ENCODE measurements at places on chromosomes 7 and 10.

- no peak for DNase-seq
Observed at GRCh38 chr10:86755454-86755739, 1.0 kb upstream of the BMPR1A start.

- DNase-seq = no peak
Observed at GRCh38 chr7:143243111-143243510, 20.1 kb upstream of the GSTK1 start.

DNA sequence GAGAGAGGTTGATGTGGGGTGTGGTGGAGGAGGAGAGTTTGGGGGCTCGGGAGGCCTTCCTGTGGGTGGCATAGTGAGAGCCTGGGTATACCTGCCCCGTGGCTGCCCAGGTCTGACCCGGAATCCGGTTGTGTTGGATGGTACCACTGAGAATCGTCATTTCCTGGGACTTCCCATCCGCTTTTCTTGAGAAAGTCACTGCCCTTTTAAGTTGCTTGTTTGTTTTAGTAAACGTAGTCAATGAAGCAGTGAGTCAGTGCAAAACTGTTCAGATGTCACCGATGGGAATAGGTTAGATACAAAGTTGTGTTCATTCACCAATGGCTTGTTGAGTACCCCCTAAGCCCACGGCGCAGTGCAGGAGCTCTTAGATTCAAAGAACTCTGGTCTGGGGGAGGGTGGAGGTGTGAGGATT is 285.8 kb downstream of the CAMK1D start:
- DNase-seq = no peak

- no peak for DNase-seq
Observed at GRCh38 chr10:16964576-16965343, 147.5 kb upstream of the RSU1 start.

DNA sequence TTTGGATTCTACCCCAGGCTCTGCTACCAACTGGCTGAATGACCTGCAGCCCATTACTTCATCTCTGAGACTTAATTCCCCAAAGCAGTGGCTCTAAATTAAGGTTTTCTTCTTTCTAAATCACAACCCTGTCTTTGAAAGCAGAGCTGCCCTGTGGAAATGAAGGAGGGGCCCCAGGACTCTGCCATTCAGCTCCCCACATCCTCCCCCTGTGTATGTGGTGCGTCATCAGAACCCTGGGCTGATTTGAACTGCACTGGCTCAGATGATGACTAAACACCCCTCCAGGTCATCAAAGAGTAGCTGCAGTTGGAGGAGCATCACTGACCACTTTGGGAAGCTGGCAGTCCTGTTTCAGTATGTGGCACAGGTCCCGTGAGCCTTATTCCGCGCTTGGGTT is 46.6 kb downstream of the BPGM start:
- no peak for DNase-seq

GRCh38 chr10:85003083-85003482 is 674.7 kb downstream of the CCSER2 start:
- DNase-seq = no peak

DNA sequence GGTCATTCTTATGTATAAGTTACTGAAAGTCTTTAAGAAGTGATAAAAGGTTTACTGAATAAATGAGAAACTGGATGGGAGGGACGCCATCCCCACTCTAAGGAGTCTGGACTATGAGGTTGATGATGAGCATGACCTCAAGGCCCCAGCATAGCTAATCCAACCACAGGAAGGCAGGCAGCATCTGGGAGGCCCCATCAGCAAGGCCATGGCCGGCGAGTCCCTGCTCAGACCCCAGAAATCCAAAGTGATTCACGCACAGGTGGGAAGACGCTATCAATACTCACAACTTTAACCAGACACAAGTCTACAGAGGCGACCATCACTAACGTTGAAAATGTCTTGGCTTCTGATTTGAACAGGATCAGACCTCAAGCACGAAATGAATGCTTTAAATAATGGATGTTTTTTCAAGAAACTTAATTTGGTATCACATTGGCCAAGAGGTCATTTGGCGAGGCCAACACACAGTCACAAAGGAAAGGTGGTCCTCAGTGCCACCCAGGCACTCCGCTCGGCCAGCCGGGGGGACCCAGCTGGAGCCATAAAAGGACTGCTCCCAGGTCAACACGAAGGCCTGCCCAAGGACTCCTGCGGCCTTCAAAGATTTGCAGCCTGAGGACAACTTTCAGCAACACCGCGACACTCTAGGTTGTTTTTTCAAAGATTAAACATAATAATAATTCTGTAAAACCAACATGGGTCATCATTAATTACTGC is 228.5 kb downstream of the PTPRN2 start:
- DNase-seq = no peak

DNA sequence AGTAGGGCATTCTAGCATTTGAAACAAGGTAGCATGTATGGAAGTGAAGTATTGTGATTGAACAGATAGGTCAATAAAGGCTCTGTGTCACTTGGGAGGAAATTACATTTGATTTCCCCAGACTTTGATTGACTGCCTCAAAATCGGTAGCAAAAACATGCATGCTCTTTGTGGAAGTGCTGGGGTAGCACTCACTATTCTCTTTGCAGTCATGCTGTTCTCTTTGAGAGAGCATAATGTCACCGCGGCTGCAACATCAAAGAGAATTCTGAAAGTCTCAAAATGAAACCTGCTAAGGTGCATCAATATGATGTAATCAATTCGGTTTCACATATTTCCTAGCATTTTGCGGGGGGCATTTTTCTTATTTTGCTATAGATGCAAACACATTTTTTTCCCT is 64.2 kb downstream of the ARMC3 start:
- DNase-seq = no peak

DNA sequence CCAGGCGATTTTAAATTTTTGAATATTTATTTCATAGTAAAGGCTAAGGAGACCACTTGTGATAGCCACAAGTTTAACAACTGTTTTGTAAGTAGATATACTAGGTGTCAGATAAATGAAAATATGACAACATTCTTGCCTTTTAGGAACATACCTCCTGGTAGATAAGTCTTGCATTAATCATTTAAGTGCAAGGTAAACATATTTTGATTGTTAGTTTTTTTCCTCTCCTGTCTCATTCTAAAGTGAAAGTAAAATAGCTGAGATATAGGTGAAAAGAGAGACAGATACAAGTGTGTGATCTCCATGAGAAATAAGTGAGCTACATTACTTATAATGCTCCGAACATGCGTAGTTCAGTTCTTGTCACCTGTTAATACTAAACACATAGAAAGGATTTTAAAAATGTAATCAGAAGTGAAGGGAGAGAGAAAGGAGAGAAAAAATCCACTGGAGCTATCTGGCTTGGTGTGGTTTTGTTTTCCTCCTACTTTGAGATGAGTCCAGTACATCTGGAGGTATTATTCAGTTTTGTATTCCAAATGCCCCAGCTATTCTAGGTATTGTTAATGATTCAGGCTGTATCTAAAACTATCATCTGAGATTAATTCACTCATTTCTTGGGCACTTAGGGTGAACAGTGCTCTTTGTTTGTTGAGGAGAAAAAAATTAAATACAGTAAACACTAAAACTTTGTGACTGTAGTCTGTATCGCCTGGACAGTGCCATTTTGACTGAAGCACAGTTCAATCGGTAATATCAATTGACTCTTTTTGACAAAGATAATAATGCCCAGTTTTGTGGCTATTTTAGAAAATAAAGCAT is 21.2 kb downstream of the GLCCI1 start:
- DNase-seq = no peak

DNA sequence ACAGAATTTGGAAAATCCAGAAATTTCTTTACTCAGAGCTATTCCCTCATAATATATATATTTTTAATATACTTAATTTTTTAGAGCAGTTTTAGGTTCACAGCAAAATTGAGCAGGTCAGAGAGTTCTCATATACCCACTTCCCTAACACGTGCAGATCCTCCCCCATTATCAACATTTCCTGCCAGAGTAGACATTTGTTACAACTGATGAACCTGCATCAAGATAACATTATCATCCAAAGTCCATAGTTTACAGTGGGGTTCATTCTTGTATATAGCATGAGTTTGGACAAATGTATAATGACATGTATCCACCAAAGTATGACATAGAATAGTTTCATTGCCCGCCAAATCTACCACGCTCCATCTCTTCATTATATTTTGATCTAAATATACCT is 170.0 kb downstream of the PTEN start:
- DNase-seq = no peak

DNA sequence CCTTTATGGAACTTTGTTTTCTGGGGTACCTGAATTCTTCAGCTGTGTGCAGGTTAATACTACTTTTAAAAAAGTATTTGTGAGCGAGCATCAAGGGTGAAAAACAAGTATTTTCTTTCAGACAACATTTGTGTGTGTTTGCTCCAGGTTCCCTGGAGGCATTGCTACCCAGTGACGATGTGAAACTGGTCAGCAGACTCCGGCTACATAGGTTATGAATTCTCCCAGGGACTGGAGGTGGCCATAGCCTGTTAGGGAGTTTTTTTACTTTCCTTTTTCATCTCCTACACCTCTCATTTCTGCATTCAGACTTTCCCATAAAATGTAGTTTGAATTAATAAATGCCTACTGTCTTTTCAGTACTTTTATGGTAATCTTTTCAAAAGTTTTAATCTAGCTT is 7.6 kb downstream of the AKR1D1 start:
- no peak for DNase-seq

- DNase-seq = peak; percentile 54
Observed at GRCh38 chr10:69318867-69319727, 40.8 kb downstream of the HK1 start.

DNA sequence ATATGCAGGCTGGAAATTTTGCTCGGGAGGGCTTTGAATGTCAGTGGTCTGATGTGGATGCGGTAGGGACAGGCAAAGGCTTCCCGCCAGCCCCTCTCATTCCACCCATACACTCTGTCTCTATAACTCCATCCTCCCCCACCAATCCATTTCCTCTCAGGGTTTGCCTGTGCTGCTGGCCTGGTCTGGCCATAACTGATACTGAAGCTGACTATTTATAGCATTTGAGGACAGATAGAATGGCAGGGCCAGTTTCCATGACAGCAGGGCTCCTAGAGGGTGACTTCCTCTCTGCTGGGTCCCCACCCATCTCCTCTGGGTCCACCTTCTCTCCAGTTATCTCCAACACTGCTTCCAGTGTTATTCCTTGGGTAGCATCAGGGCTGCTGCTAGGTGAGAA is 6.6 kb upstream of the PDLIM1 start:
- no peak for DNase-seq

DNA sequence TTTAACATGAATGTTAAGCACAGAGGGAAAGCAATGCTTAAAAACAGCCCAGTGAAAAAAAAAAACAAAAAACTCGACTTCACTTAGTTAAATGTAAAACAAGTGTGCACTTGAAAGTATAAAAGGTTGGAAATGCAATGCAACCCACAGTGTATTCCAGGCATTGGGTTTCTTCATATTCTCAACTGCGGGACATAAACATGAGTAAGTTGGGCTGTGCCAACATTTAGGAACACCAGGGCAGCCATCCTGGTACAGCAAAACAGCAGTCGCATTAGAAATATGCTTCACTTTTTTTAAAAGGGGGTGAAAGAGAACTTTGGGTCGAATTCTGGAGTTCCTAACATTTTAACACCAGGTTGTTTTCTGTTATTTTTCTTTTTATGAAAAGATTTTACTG is 937 bp downstream of the STEAP1 start:
- no peak for DNase-seq

DNA sequence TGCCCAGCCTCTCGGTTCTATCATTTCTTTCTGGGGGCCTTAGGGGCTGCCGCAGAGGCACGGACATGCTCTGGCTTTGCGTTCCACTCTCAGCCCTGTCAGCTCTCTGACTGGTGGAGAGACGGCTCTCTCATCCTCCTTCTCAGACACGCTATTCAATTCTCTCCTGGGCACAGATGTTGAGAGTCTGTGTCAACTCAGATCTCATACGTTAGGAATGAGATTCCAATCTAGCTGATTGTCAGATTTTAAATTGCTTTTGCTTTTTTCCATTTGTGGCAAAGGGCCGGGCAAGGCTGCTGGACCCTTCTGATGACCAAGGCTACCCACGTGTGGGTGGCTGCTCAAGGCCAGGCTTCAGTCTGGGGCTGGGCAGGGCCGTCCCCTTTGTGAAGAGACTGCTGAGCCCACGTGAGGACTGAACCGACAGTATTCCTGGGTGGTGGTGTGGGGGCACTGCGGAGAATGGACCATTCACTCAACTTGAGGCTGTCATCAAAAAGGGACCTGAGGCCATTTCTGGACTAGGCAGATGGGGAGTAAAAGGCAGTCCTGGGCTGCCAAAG is 71.5 kb downstream of the CLEC2L start:
- no peak for DNase-seq

GRCh38 chr7:27235387-27236311 is 7.0 kb upstream of the EVX1 start:
- no peak for DNase-seq

DNA sequence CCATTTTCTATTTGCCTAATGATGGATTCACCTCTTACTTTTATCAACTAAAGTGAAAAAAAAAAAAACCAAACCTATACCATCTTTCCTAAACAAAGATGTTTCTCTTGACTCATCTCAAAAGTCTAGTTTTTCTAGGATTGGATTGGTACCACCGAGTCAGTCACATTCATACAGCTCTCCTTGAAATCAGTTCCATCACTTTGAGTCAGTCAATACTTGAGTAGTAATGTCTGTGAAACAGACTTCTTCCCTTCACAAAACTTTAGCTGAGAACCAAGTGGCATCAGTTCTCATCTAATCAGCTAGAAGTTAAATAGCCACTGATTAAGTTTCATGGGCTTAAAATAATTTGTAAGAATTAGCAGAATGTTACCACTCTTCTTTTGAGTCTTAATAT is 13.3 kb downstream of the CDK6 start:
- no peak for DNase-seq

- no peak for DNase-seq
Observed at GRCh38 chr7:93054975-93055374, 62.8 kb downstream of the SAMD9 start.

- DNase-seq = no peak
Observed at GRCh38 chr7:7702826-7703225, 15.6 kb downstream of the RPA3 start.

DNA sequence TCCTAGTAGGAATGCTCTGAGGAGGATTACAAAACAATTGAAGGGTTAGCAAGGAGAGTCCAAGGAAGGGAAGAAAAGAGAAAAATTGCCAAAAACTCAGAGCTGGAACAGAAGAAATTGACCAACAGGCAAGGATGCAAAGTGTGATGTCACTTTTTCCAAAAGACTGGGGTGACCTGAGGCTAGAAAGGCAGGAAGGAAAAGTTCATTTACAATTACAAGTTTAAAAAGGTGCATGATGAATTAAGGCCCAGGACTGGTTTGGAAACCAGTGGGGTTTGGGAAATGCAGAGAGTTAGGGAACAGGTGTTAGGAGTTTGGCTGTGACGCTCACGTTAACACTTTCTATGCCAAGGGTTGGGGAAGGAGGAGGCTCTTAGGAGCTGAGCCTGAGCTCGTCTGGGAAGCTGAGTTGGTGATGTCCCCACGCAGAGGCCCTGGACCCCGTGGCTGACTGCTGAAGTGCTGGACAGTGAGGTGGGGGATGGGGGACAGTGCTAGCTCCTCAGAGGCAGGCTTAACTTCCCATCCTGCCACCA is 92.6 kb upstream of the PODXL start:
- no peak for DNase-seq

- no peak for DNase-seq
Observed at GRCh38 chr7:139200382-139200781, 30.7 kb upstream of the UBN2 start.

- DNase-seq = no peak
Observed at GRCh38 chr7:38102507-38102906, 75.5 kb upstream of the STARD3NL start.
